ENCODE measurements at places on chromosomes 13 and 19.

GRCh38 chr13:68727165-68727564 is 1380.5 kb upstream of the ATXN8OS start:
- peak; percentile 23 for DNase-seq

GRCh38 chr19:44820648-44821609 is 12.0 kb downstream of the BCAM start:
- no peak for DNase-seq

- no peak for DNase-seq
Observed at GRCh38 chr13:41699759-41700158, 242.4 kb downstream of the RGCC start.

GRCh38 chr19:49331616-49332055 is 3.6 kb upstream of the CD37 start:
- DNase-seq = no peak

- DNase-seq = no peak
Observed at GRCh38 chr13:78997902-78998629, 339.1 kb upstream of the OBI1 start.

DNA sequence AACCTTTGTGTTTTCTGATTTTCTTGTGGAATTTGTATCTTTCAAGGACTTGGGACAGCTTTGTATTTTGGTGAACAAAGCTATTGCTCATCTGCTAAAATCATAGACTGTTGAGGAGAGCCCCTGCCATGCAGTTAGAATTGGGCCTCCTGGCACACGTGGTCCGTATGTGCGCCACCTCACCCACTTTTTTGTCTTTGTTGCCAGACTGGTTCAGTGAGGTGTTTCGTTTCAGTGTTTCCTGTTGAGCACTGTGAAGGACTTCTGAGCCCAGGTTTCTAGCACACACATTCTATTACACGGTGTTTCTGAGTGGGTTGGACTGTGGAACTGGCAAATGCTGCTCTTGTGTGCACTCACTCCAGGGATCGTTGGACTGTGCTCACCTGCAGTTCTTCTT is 37.6 kb upstream of the RNF113B start:
- no peak for DNase-seq

DNA sequence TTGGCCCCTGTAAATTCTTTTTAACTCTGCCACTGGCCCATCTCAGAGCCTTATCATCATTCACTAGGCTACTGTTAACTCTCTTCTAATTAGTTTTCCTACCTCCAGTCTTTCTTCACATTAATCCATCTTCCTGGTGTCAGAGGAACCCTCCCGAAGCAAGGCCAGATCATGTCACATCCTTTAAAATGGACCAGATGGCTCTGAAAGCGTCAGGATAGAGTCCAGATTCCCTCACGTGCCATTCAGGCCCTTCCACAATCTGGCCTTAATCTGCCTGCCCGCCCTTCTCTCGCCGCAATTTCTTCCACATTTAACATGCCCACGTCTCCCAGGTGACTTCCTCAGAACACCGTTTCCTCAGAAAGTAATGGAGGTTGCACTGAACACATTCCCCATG is 86.5 kb downstream of the RFC3 start:
- no peak for DNase-seq

DNA sequence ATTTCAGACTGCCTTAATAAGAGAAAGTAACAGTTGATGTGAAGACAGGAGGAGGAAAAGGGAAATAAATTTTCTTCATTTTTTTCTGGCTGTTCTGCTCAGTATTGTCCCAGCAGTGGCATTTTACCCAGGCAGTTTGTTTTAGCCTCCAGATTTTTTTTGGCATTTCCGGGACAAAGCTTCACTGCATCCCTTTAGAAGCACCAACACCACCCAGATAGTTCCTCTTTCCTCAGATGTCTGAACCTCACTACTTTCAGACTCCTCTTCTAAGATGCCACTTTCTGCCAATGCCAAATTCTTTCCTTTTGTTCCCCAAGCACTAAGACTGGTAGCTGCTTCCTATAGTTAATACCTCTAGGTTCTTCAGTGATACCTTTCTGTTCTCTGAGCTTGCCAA is 480.1 kb upstream of the SLC10A2 start:
- DNase-seq = no peak

- no peak for DNase-seq
Observed at GRCh38 chr13:97460004-97460775, 26.2 kb downstream of the RAP2A start.

GRCh38 chr19:51430221-51430620 is 12.8 kb upstream of the SIGLEC10 start:
- no peak for DNase-seq

DNA sequence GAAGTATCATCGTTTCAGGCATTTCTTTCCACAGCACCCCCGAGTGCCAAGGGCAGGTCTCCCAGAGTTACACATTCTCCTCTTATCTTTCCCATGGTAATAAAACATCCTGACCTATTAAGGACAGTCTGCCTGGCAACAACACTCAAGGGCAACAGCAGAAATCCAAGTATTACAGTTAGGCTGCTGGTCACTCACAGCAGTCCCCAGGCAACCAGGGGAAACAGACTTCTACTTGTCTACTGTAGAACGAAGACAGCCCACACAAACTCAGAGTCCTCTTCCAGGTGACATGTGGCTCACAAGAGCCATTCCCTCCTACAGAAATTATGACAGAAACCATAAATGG is 24.3 kb downstream of the RCBTB1 start:
- no peak for DNase-seq

DNA sequence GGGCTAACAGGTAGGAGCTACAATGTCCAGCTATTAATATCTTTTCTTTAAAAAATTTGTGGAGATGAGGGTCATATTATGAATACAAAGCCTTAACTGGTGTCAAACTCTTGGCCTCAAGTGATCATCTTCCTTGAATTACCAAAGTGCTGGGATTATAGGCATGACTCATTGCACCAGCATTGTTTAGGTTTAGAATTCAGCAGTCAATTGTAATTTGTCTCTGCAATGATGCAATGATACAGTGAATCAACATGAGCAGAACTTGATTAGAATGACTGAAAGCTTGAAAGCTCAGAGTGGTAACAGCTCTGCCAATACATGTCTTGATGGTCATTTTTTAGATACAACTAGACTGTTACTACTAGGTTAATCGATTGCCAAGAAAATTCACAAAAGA is 752.8 kb upstream of the MIR17HG start:
- no peak for DNase-seq

DNA sequence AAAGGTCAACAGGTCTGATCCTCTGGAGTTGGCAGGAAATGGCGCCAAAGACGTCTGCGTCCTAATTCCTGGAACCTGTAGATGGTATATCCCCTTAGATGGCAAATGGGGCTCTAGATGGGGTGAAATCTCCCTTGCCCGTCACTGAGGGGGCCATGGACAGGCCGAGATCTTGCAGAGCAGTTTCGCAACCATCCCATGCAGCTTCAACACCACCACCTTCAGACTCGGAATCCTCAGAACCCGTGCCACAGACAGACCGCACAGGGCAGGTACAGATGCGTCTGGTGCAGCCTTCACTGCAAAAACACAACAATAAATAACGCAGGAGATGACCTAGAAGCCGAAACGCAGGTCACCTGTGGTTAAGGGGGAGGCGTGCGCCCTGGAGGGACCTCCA is 17.7 kb downstream of the REXO1 start:
- no peak for DNase-seq

- peak; percentile 43 for DNase-seq
Observed at GRCh38 chr13:91017031-91017668, 330.3 kb upstream of the MIR17HG start.

GRCh38 chr19:34556488-34556887 is 74.9 kb downstream of the WTIP start:
- no peak for DNase-seq

GRCh38 chr13:56615572-56615971 is 525.1 kb upstream of the PRR20A start:
- DNase-seq = no peak

- no peak for DNase-seq
Observed at GRCh38 chr13:40429706-40430545, 236.5 kb downstream of the FOXO1 start.

GRCh38 chr19:40735013-40735771 is 15.1 kb downstream of the ACTMAP start:
- DNase-seq = no peak

- DNase-seq = peak; percentile 25
Observed at GRCh38 chr13:49444524-49445395, 686 bp downstream of the SETDB2 start.

- DNase-seq = peak; percentile 74
Observed at GRCh38 chr13:77637588-77637987, 59.9 kb upstream of the SLAIN1 start.

DNA sequence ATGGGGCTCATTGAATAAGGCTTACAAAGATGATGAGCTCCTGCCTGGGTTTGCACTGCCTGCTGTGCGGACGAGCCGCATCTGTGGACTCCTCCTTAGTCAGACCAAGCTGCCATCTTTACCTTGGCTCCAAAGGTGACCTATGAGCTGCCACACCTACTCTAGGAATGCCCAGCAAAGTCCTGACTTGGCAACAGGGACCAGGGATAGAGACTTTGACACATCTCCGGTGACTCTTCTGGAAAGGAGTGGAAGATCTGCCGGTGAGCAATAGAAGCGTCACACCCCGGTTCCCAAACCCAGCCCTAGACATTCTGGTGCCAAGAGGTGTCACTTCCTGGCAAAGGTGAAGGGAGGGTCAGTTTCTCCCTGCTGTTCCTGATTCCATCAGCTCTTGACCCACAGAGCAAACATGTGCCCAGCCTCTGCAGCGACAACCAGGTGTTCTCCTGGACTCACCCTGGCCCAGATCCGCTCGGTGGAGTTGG is 50.2 kb upstream of the GTF3A start:
- DNase-seq = no peak

DNA sequence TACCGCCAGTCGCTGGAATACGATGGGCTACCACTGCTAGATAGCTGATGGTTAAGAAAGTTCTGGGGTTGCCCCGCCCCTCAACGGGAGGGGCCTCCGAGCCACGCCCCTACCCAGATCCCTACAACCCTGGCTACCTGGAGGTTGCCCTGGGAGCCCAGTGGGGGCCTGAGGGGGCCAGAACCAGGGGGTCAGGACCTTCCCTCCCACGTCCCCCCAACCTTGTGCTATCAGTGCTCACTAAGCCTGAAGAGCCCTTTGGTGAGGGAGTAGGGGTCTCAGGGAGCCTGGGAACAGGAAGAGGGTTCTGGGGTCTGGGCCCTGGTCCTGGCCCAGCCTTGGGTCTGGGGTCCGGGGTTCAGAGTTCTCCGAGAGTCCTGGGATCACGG is 8.9 kb downstream of the OCEL1 start:
- DNase-seq = peak; percentile 19

DNA sequence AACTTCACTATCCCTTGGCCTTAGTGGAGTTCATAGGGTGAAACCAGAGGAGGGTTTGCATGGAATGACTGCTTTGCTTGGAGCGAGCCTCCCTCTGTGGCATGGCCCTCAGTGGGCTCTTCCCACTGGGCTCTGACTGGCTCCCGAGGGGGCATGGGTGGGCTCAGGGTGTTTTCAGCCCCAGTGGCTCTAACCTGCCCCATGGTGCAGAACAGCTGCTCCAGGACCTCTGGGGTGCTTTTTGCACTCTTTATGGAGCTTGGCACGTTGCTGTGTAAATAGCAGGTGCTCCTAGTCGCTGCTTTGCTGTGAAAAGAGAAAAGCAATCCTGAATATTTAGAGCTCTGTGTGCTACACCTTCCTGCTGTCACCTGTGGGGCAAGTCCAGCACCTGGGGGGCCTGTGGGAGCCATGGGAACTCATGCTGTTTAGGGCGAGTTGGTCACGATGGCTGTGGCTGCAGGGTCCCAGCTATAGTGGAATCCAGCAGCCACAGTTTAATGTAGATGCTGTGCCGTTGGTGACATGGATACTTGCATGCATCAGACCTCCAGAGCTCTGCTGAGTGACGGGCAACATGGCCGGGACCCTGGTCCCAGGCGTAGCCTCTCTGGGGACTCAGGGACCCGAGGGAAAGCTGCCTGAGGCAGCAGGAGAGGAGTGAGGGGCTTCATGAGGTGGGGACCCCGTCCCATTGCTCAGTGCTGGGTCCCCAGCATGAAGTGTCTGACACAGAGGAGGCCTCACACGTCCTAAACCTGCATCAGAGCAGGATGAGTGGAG is 14.3 kb upstream of the MCF2L start:
- DNase-seq = no peak

DNA sequence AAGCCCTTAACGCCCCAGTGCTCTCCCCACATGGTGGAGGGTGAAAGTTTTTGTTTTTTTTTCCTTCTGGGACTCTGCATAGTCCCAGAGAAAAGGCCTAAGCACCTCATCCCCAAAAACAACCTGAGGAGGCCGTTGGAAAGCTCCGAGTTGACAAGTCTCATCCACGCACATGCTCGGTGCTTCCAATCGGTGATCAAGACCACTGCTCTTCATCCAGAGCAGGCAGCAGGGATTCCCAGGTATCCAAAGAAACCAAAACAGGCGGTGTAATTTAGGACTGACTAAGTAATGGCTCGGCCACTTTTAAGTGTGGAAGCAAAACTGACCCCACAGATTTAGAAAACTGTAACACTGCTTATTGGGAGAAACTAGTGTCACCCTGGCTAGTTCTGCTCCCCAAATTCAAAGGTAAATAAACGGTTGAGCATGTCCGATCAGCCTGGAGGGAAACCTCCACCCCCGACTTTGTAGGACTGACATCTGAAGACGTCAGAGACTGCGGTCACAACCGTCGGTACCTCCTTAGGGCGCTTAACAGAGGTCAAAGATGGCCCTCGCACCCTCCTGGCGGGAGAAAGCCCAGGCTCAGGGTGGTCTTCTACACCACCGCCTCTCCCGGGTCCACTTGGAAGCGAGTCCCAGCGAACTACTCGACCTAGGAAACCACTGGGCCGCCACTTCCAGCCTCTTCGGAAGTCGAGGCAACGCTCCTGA is 997 bp upstream of the ZNF446 start:
- no peak for DNase-seq

GRCh38 chr13:40974460-40975407 is 44.4 kb downstream of the ELF1 start:
- DNase-seq = no peak

DNA sequence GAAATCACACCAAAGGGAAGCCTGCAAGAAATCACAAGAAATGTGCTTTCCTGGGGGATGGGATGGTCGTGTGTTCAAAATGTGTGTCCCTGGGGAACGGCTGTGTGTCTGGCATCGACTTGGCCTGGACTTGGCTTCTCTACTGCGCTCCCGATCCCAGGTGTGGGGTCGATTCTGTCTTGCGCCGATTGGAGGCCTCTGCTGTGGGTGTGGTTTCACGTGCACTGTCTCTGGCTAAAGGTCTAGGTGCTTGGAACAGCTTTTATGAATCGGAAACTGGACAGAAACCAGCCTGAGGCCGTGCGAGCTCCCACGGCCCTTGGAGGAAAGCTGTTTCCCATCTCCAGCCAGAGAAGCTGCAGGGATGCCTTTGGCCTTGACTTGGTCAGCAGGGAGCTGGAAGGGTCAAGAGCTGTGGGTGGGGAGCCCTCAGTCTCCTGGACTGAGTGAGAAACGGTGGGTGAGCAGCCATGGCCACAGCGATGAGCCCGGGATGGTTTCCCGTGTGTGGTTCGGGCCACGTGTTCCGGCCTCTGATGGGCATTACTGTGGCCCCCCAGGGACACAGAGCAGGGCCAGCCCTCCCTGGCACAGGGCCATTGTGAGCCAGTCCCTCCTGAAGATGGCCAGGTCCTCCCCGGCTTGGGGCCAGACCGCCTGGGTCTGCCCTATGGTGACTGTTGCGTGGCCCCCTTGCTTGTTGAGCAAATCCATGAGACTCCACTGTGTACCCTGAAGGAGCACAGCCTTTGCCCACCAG is 29.7 kb downstream of the MCF2L start:
- DNase-seq = no peak

All from NCI-H1105 treated with DMSO at 0.1 percent for 48 hours (cell line).